ENCODE measurements at places on chromosomes 2 and 18. TPM values are rescaled to one million over a fixed set of nuclear protein-coding genes. Genes with fewer than 3 reads are reported as not detected.

Gene COL3A1
- total RNA-seq, result not detected

Gene SEMA4F
- total RNA-seq, result 3.1 TPM

Gene MYO1B
- 14.3 TPM for total RNA-seq

Gene MARCO
- not detected for total RNA-seq

Gene C2orf74
- 4.6 TPM for total RNA-seq

Gene SERPINB12
- total RNA-seq, result not detected

Gene ALPP
- not detected for total RNA-seq

Gene FAM237A
- total RNA-seq, result not detected

Gene STK36
- 16.6 TPM for total RNA-seq
